MG63 (cell line): ENCODE measurements at places on chromosomes 12 and 14.

GRCh38 chr14:74292061-74292460 is 10.7 kb downstream of the ABCD4 start:
- no peak for DNase-seq

- no peak for DNase-seq
Observed at GRCh38 chr14:73553845-73554244, 4.9 kb downstream of the HEATR4 start.

- no peak for DNase-seq
Observed at GRCh38 chr12:29565727-29566126, 68.2 kb upstream of the OVCH1 start.

- DNase-seq: no peak
Observed at GRCh38 chr14:29126361-29126760, 359.8 kb downstream of the FOXG1 start.

GRCh38 chr14:80518173-80518572 is 306.9 kb upstream of the DIO2 start:
- no peak for DNase-seq

DNA sequence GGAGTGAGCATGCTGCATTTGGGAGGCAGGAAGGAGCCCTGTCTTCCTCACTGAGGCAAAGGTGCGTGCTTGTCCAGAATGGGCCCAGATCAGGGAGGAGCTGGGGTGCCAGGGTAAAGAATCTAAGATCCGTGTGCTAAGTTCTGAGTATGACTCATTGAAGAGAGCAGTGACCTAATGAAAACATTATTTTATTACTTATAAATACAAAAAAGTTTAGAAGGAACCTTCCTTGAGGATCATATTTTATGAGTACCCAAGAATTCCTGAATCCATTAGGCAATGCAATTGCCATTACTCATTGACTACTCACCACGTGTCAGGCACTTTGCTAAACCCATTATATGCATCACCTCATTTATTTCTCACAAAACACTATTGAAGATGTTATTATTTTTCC is 264.7 kb downstream of the EGLN3 start:
- DNase-seq: peak; percentile 57

- DNase-seq: no peak
Observed at GRCh38 chr14:54728700-54729527, 162.0 kb downstream of the SAMD4A start.

DNA sequence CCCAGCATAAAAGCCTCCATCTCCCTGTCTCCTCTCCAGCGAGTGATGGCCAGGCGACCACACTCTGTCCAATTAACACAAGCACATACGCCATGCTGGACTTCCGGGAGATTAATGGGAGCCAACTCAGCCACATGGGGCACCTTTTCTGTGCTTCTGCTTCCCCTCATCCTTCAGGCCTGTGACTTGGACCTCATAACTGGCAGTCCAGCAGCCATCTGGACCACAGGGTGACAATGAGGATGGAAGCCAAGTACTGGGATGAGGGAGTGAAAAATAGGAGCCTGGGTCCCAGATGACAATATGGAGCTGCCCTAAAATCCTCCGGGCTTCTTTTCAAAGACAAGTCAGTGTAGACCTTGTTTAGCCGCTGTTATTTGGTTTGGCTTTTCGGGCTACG is 12.8 kb downstream of the MAP3K9 start:
- no peak for DNase-seq

GRCh38 chr14:92437729-92438285 is 75.8 kb upstream of the RIN3 start:
- no peak for DNase-seq

- DNase-seq: no peak
Observed at GRCh38 chr14:69842686-69843420, 36.4 kb upstream of the SMOC1 start.

- DNase-seq: no peak
Observed at GRCh38 chr12:94990222-94990621, 13.3 kb downstream of the NDUFA12 start.

DNA sequence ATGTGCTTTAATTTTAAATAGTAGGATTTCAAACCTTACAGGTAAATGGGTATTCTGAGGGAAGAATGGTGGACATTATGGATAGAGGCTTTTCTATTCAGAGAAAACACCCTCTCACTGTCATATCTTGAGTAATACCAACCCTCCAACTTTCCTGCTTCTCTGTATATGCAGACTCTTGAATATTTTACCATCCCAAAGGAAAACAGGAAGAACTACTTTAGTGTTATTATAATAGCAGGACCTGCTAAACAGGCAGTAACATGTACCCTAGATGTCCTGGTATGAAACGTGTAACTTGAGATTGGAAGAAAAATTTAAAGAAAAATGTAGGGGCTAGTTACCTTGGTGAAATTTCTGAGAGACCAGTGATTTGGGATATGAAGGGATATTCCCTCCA is 82.9 kb upstream of the TRHDE start:
- no peak for DNase-seq

- no peak for DNase-seq
Observed at GRCh38 chr12:1811281-1811947, 9.0 kb upstream of the LRTM2 start.

GRCh38 chr12:79858518-79858917 is 76.4 kb downstream of the PPP1R12A start:
- DNase-seq: no peak

- DNase-seq: no peak
Observed at GRCh38 chr12:13164921-13165616, 31.5 kb upstream of the EMP1 start.

GRCh38 chr12:5441497-5442236 is 9.8 kb downstream of the NTF3 start:
- peak; percentile 52 for DNase-seq

GRCh38 chr12:93130366-93131054 is 201.4 kb upstream of the EEA1 start:
- DNase-seq: no peak

GRCh38 chr12:32367381-32367780 is 32.0 kb upstream of the FGD4 start:
- DNase-seq: no peak

GRCh38 chr12:98417266-98417665 is 98.1 kb upstream of the TMPO start:
- DNase-seq: no peak

DNA sequence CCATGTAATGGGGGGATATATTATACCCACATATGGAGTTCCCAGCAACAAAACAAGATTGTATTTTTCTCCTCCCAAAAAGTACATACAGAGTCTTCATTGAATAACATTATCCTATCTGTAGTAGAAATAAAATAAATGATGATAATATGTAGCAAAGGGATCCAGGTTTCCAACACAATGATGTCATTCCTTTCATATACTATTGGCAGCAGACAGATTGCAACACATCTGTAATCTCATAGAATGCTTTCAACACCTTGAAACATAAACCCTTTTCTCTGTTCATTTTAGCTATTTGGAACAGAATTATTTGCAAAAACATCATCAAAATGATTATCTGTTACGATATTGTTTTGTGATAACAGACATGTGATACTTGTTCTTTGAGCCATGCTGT is 317.6 kb downstream of the DPF3 start:
- DNase-seq: no peak

DNA sequence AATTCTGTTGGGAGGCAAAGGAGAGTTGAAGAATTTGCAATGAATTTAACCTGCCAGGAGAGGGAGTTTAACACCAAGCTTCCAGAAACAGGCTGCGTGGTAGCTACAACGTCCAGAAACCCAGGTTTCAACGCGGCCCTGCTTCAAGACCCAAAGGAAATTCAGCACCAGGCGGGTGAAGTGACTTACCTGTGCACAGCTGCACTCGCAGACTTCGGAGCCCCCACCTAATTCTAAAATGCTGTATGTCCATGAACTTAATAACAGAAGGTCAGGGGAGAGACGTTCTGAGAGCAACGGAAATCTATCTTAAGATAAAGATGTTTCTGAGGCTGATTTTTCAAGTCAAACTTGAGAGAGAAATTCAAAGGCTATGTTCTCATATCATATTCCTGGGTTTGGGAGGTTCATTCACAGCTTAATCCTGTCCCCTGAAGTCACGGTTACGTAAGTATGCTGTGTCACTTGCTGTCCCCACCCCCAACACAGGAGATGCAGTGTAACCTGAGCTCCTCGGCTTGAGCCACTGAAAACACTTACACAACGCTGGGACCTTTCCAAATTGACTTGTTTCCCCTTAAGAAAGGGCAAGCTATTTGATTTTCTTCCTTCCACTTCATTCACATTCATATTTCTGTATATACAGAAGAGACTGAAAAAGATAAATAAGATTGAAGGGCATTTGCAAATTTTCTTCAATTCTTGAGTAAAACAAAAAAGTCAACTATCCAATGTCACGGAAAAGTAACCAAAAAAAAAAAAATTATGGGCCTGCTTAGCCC is 22.7 kb downstream of the CLIP1 start:
- peak; percentile 69 for DNase-seq

- peak; percentile 23 for DNase-seq
Observed at GRCh38 chr12:16299403-16299802, 21.9 kb upstream of the SLC15A5 start.

GRCh38 chr12:16603260-16603915 is 2.6 kb downstream of the LMO3 start:
- no peak for DNase-seq

DNA sequence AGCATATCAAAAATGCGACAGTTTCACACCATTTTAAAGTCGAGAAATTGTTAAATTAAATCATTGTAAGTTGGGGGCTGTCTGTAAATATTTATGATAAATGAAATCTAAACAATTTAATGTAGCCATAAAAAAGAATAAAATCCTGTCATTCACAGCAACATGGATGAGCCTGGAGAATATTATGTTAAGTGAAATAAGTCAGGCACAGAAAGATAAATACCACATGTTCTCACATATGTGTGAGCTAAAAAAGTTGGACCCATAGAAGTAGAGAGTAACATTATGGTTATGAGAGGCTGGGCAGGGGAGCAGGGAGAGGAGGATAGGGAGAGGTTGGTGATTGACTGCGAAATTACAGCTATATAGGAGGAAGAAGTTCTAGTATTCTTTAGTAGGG is 135.9 kb downstream of the GARIN6 start:
- DNase-seq: no peak

DNA sequence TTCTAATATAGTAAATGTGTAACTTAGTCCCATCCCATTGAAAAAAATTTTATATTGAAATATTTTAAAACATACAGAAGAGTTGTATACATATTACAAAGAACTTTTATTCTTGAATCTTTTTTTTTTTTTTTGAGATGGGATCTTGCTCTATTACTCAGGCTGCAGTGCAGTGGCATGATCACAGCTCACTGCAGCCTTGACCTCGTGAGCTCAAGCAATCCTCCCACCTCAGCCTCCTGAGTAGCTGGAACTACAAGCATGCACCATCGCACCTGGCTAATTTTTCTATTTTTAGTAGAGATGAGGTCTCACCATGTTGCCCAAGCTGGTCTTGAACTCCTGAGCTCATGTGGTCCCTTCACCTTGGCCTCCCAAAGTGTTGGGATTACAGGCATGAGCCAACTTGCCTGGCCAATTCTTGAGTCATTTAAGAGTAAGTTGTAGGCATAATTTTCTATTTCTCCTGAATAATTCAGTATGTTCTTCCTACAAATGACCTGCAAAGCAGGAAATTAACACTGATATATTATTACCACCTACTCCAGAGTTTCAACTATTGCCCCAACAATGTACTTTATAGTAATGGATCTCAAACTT is 153.0 kb upstream of the BMP4 start:
- DNase-seq: no peak

DNA sequence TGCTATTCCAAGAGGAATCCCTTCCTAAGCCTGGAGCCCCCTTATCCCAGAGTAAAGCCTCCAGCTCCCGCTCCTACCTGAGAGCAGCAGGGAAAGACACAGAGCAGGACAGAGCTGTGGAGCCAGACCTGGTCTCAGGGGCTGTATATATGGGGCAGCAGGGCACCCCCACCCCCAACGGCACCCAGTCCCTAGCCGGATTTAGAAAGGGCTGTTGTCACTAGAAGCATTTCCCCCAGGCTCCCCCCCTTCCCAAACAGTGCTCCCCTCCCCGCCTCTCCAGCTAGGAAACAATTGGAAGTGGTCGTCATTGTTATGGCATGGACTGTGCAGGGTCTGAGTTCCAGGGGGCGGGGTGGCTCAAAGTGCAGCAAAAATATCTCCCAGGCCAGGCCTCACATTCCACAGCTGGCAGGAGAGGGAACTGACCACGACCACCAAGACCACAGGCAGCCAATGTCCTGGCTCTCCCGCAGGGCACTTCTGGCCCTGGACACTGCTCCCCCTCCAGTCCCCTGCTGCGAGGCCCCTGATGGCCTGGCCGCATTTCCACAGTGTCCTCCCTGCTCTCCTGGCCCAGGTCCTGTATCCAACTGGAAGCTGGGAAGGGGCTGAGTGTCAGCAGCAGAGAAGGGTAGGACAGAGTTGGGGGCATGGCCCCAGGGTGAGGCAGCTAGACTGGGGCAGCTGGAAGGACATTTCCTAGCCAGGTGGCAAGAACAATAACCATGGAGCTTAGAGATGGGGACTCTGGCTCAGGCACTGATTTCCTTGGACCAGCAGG is at the start of gene MYH7:
Gene MYH7, minus strand, starts transcription at position 118 of the 784 bp plus-strand sequence. CDS start 1,928 bp downstream, outside the sequence.
- DNase-seq: no peak

DNA sequence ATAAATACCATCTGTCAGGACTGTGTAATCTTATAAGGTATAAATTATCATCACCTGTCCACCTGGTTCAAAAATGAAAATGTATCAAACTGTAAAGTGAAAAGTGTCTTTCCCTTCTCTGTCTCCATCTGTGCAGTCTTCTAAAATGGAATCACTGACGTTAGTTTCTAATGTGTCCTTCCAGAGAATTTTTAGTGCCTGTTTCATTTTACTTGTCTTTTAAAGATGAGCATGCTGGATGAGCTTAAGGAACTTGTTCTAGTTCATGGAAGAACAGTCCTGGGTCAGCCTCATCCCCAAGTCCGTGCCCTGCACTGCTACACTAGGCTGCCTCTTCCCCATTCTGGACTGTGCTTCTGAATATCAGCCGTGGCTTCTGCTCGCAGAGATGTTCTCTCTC is 5.4 kb upstream of the NT5DC3 start:
- no peak for DNase-seq

DNA sequence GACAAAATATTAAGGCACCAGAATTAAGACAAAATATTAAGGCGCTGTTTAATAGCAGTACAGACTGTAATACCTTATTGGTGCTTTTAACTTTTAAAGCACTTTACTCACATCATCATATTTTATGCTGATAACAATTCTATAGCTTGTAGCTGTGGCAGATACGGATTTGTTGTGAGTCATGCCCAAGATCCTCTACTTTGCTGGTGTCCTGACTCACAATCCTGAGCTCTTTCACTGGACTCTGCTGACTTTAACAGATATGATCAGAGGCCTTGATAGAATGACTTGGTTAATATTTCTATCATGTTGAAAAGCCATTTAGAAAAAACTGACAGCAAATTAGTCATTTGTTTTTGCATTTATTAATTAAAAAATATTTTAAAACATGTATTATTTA is 99.0 kb upstream of the PKP2 start:
- DNase-seq: no peak
